Brain microvascular endothelial cell (primary cell): ENCODE measurements at places on chromosomes 5 and 9.

GRCh38 chr5:73668486-73669111 lies 42.6 kb downstream of the ARHGEF28 start:
- DNase-seq, result no peak

DNA sequence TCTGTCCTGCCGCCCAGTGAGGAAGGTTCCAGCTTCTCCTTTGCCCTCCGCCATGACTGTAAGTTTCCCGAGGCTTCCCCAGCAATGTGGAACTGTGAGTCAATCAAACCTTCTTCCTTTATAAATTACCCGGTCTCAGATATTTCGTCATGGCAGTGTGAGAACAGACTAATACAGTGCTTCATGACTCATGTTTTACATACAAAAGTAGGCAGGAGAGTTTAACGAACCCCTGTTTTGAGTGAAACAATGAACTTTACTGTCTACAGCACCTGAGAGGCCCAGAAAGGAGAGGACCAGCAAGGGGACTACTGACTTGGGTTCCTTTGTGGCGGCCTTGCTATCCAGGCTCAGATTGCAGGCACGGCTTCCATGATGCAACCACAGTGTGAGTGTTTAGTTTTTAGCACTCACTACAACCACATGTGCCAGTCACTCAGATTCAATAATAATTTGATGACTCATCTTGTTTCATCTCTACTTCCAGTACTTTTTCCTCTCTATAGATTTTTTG lies 139.1 kb upstream of the CLINT1 start:
- DNase-seq, result peak; percentile 49

DNA sequence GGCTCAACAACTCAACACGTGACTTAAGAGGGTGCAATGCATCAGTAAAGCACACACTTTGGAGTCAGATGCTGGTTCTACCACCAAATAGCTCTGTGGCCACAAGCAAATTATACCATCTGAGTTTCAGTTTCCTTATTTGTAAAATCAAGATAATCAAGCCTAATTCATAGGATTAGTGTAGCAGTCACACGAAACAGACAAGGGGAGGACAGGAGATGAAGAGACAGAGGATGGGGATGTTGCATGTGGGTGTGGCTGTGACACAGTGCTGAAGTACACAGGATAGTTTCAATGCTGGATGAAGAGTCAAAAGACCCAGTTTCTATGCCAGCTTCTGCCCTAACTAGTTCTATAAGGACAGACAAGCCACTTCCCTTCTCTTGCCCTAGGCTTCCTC lies 60.2 kb downstream of the SPOCK1 start:
- DNase-seq, result no peak

GRCh38 chr5:155027993-155028629 lies 14.6 kb downstream of the KIF4B start:
- DNase-seq, result no peak

GRCh38 chr9:71384343-71384742 lies 262.9 kb upstream of the TRPM3 start:
- no peak for DNase-seq

GRCh38 chr5:172288465-172288864 lies 4.9 kb upstream of the UBTD2 start:
- DNase-seq, result no peak

DNA sequence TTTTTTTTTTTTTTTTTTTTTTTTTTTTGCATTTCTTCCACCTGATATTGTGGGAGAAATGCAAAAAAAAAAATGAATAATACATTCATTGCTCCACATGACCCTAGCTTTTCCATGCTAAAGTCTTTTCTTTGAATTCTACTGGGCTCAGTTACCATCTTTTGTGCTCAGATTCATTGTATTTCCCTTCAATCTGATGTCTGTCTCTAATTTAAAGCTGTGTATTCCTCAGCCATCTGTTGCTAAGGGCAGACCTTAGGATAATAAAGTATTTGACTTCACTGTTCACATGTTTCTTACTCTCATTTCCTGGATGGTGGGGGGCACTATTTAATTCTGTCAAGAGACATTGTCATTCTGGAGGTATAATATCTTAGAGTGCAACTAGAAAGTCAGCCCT lies 123.5 kb downstream of the FGF10 start:
- DNase-seq, result no peak
